Aorta (tissue), 5 donors: ENCODE measurements at places on chromosomes 1 and 21. TPM values are rescaled to one million over a fixed set of nuclear protein-coding genes. Genes with fewer than 3 reads are reported as not detected.

- DNase-seq, result no peak
Observed at GRCh38 chr1:220137019-220137786, 43.3 kb downstream of the IARS2 start.

DNA sequence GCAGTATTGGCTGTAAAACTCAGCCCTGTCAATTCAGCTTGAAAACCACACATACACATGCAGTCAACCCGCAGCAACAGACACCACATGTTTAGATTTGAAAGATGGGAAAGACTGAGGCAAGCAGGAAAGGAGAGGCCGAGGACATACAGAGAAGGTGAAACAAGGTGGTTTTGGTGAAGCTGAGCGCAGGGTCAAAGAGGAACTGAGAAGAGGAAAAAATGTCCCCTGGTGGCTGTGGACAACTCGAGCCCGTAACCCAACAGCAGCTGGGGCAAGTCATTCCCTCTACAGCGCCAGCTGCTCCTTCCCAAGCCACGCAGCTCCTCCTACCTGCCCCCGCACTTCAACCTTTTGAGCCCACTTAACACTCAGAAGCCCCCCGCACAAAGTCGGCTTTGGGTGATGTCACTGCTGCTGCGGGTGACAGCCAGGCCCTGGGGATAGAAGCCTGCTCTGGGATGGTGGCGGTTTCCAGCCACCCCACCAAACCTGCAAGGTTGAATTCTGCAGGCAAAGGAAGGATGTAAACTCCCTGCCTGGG is 63.0 kb downstream of the KCNN3 start:
- DNase-seq, result no peak

The RAB3B gene
- polyA plus RNA-seq, result 0.13 TPM

DNA sequence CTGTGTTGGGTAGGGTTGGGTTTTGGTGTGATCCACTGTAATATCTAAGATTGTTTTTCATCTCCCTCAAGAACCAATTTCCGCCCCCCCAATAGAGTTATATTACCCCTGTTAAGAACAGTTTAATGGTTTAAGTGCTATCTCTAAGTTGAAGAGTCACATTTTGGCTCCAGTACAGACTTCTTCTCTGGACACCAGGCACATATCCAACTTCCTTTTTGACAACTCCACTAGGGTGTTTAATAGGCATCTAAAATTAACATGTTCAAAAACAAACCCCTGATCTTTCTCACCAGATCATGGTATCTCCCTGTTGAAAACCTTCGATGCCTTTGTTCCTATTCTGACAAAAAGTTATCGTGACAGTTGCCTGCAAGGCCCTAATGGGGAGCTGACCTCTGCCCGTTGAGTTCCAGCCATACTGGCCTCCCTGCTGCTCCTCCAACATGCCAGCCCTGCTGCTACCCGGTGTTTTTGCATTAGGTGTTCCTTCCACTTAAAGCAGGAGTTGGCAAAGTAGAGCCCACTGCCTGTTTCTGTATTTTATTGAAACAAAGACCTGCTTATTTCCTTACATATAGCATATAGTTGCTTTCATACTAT is 18.6 kb downstream of the USP24 start:
- DNase-seq, result no peak

The CYYR1 gene
- polyA plus RNA-seq, result 1.6 TPM

DNA sequence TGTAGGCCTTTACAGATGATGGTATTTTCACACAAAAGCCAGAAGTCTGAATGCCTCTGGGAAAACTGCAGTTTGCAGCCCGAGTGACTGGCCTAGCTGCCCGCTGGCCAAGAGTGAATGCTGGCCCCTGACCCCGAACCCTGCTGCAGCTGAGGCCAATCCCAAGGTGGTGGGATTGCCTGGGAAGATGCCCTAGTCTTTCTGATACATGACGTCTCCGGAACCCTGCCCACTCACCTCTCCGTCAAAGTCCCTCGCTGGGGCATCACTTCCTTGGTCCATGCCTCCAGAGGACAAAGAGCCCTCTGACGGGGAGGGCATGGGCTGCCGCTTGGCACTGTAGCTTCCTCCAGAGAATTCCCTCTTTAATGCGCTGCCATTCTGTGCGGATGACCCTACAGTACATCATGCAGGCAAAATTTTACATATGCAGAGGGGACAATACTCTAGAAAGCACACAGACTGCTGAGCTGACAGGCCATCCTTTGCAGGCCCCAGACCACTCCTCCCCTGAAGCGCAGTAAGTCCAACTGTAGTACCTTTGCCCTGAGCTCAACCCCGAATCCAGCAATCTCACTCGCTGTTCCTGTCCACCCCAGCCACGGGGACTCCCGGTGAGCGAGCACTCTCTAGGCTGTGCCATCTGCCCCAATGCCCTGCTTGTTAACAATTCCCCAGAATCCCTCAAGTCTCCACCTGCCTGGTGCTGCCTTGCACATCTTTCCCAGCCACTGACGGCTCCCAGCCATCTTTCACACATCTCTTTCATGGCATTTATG is 54.7 kb downstream of the COQ8A start:
- DNase-seq, result no peak

The DDOST gene
- 174 TPM for polyA plus RNA-seq

DNA sequence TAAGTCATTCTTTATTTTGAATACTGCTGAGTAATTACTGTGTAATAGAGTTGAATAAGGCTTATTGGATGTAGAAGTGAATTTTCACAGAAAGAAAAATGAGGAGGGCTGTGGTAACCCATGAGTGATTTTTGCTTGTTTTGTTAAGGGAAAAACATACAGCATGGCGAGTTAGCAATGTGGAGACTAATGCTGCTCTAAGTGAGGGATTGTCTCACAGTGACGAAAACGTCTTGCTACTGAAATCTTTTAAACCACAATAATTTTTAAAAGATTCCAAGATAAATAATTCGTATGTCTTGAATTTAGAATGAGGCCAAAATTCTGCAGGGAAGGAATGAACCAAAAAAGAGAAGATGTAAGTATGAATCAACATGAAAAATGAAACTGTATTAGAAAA is 16.2 kb upstream of the PLA2G4A start:
- no peak for DNase-seq

DNA sequence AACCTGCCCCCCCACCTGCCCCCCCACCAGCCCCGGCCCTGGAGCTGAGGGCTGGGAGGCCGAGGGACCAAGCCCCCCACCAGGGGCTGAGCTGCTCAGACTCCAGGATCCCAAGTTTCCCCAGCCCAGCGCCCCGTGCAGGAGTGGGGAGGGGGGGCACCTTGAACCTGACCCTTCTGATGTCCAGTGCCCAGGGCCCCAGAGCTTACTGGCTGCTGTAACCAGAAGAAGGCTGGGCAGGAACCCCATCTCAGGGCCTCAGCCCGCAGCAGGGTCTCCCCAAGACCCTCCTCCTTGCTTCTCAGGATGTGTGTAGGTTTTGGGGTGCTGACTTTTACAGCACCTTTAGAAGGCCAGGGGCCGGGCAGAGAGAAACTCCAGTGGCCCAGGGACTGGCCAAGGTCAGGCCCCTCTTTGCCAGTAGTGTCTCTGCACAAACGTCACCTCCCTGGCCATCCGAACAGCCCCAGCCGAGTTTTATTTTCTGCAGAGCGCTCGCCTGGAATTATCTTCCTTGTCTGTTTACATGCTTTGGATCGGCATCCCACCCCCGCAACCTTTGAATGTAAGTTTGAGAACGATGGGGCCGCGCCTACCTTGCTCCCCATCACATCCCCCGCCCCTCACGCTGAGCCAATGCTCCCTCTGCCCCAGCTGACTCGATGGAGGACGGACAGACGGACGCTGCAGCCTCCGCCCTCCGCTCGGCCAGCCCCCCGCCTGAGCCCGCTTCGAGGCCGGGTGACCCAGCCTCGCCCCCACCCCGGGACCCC is 70.1 kb upstream of the CASZ1 start:
- DNase-seq, result peak; percentile 70

The TRIM67 gene
- under 0.01 TPM for polyA plus RNA-seq

- peak; percentile 22 for DNase-seq
Observed at GRCh38 chr1:27940870-27941560, 6.2 kb downstream of the SMPDL3B start.

DNA sequence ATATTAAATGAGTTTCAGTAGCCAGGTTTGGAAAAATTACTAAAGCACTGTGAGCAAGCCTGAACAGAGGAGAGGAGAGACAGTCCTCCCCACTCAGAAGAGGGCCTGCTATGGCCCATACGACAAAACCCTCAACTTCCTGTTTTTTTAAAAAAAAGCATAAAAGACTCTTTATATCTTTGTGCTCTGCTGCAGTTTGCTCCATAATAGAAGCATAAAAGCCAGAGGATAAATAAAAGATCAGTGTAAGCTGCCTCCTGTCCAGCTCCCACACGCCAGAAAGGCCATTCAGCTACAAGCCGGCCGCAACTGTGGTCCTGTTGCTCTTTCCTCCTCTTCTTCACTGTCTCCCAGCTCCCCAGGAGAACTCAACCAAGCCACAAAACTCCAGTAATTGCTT is 37.8 kb downstream of the NID1 start:
- DNase-seq, result no peak

The LYPD8 gene
- polyA plus RNA-seq, result 1.4 TPM

The SPATA1 gene
- polyA plus RNA-seq, result not detected

DNA sequence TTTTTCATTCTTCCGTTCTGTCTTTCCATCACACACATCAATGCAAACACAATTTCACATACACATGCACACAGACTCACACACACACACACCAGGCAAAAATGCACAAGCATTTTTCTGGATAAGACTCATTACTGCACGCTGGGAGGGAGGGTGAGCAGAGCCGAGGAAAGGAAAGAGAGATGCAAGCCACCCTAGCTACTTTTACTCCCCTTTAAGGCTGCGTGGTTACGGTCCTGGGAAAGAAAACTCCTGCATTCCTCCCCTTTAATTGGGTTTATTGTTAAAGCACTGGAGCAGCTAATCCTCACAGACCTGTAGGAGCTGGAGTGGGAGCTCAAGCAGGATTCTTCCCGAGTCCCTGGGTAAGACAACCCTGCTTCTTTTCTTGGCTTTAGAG is at the start of gene CAMK1G:
TSS of gene CAMK1G (plus strand) at position 307 of the 400 bp plus-strand sequence. CDS start 11,270 bp downstream, outside the sequence.
- DNase-seq, result no peak

DNA sequence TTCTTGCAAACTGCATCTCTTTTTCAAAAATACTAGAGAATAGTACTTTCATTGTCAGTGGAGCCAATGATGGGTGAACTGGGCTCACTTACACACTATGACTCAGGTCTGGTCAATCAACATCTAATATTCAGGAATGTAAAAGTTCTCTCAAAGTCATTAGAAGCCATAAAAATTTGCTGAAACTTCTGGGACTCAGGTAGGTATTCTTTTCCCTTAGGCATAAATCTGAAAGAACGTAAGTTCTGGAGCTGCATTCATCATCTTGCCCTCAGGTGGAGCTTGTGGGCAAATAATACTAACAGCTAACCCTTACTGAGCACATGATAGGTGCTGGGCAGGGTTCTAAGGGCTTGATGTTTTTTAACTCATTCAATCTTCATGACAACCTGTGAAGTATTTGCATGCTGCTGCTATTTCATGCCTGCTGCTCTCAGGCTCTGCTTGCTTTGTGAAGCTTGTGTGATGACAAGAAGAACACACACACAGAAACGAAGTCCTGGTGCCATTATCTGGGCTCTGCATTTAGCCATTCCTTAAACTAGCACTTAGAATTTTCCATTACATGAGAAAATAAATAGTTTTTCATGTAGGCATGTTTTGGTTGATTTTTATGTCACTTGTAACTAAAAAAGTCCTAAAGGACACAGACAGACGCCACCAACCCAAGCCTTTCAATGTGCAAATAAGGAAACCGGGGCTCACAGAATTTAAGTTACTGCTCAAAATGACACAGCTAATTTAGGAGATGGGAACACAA is 394.2 kb upstream of the LYPLAL1 start:
- no peak for DNase-seq

DNA sequence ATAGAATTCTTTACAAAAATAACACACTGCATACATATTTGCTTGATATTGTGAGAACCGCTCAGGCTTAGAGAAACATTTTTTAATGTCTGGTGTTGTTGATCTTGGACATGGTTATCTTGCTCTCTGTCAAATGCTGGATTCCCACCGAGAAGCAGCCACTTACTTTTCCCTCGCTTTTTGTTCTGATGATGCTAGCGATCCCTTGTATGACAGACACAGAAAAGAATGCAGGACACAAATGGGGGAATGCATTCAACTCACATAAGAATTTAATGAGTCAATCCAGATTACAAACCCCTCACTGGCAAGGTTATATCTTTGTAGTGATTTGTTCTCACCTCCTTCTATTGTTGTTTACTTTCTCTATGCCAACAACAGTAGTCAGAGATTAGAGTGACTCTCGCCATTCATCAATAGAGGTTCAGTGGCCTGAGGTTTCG is 76.8 kb upstream of the AKT3 start:
- DNase-seq, result no peak

GRCh38 chr1:181493166-181493565 is 9.8 kb downstream of the CACNA1E start:
- no peak for DNase-seq

- DNase-seq, result peak; percentile 93
Observed at GRCh38 chr21:43659136-43660000, at the start of the genes HSF2BP and RRP1B. Gene HSF2BP, minus strand, starts transcription at chr21:43659488. Its CDS starts 1,392 bp downstream, at chr21:43658096. Gene RRP1B, plus strand, starts transcription at chr21:43659560. Its CDS starts 105 bp downstream, at chr21:43659665.

- DNase-seq, result no peak
Observed at GRCh38 chr1:67020304-67020703, 33.6 kb downstream of the SLC35D1 start.

GRCh38 chr1:240776237-240776636 is 164.3 kb upstream of the GREM2 start:
- no peak for DNase-seq

The EDARADD gene
- 0.25 TPM for polyA plus RNA-seq

GRCh38 chr1:197402189-197402588 is 134.1 kb downstream of the CRB1 start:
- DNase-seq, result no peak

GRCh38 chr1:30413111-30413440 is 310.3 kb downstream of the MATN1 start:
- no peak for DNase-seq

DNA sequence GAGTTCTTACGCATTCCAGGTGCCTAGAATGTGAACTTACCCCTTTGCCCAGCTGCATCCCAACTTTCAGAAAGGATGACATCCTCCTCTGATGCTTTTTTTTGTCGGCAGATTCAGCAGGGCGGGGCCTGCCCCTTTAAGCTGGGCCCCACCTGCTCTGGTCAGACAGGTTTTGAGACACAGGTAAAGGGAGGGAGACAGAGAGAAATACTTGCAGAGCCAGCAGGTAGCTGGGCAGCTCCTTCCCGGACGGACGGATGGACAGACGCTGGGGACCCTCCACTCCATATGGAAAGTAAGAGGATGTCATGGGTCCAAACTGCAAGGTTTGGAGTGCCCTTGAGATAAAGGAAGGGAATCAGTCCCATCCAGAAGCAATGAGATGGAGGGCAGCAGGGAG is at the start of gene TMEM79:
TSS of gene TMEM79 (plus strand) at position 214 of the 400 bp plus-strand sequence. CDS start 902 bp downstream, outside the sequence.
- DNase-seq, result no peak

DNA sequence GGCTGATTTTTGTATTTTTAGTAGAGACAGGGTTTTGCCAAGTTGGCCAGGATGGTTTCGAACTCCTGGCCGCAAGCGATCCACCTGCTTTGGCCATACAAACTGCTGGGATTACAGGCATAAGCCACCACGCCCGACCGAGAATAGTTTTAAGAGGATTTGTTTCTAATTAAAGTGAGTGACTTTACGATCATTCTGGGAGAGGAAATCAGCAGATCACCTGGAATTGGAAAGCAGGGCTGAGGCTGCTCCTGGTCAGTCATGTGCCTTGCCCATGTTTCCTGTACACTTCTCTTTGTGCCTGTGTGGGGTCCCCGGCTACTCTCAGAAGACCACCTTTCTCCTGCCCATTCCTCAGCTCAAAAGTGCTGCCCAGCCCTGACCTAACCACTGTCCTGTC is 33.9 kb downstream of the ZBTB8B start:
- DNase-seq, result no peak

GRCh38 chr21:43820466-43820865 is 31.1 kb downstream of the RRP1 start:
- DNase-seq, result no peak

- no peak for DNase-seq
Observed at GRCh38 chr1:221845650-221846371, 103.9 kb upstream of the DUSP10 start.

- DNase-seq, result no peak
Observed at GRCh38 chr1:24465099-24465498, 37.5 kb upstream of the RCAN3 start.
